ENCODE measurements at places on chromosomes 7 and 10.

DNA sequence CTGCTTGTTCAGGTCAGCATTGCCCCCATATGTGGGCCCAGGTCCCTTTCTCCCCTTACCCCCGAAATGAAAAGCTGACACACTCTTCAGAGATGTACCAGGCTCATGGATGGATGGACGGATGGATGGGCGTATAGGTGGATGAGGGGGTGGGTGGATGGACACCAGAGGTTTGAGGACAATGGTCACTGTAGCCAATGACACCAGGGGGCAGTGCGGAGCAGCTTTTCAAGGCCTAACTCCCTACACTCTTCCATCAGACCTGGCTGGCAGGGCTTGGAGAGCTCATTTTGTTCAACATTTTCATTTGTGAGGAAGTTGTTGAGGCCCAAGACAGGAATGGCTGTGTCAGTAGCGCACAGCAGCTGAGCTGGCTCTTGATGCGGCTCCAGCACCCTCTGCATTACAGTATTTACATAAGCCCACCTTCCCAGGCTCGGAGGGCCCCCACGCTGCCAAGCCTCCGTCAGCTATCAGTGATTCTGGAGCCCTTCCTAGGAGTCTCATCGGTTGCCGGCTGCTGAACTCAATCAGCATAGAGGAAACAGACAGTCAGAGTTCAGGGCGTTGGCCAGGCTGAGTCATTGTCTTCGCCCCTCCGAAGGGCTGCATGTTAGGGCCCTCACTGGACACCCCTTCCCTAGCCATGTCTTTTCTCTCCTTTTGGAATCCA lies 11.6 kb upstream of the FFAR4 start:
- DNase-seq = peak; percentile 39

GRCh38 chr7:137772316-137772715 lies 74.5 kb downstream of the DGKI start:
- no peak for DNase-seq

DNA sequence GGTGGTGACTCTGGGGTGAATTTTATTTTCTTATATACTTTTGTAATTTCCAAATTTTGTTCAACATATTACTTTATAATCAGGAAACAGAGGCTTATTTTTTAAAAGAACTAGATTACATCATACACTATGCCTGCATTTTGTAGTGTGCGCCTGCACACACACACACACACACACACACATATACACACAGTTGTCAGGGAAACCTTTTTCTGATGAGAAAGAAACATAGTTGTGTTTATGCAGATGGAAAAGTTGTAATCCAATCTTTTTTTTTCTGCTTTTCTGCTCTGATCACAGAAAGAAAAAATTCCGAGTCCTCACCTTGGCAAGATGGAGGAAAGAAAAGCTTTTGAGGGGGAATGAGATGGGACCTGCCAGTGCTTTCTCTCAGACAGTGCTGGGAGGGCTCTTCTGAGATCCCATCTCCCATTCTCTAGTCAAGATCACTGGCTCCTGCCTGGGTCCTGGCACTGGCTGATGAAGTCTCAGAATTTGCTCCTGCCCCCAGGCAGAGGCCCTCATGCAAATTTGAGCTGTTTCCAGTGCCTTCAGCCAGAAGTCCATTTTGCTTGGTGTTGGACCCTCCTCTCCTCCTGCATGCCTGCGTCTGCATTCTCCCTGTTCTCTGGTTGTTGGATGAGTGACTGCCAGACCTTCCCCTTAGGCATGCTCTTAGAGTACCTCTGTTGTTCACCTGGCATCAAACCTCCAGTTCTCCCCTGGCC lies 59.7 kb downstream of the TLL2 start:
- DNase-seq = no peak

- no peak for DNase-seq
These were observed 166.3 kb downstream of the SKIDA1 start for GRCh38 chr10:21359202-21359601.

- no peak for DNase-seq
These were observed 63.4 kb upstream of the SRPK2 start for GRCh38 chr7:105452085-105452484.

GRCh38 chr10:71778071-71778825 lies 4.9 kb upstream of the VSIR start:
- no peak for DNase-seq
